ENCODE measurements at places on chromosomes 5 and 9. TPM values are rescaled to one million over a fixed set of nuclear protein-coding genes. Genes with fewer than 3 reads are reported as not detected.

DNA sequence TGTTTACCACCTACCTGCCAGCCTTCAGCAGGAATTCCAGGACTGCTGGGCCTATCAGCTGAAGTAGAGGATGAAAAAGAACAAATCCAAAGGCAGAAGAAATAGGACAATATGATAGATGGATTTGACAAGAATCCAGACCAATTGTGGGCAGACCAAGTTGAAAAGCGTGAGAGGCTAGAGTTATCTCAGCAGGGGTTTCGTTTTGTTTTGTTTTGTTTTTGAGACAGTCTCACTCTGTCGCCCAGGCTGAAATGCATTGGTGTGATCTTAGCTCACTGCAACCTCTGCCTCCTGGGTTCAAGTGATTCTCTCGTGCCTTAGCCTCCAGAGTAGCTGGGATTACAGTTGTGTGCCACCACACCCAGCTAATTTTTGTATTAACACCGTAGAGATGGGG lies 113.2 kb downstream of the PALM2AKAP2 start:
- H3K27me3 ChIP-seq = no peaks in the 10 kb centered on the region
- H3K4me1 ChIP-seq = peaks cover 5% of the 10 kb centered on the region
- DNase-seq = no peak

- peaks cover 10% of the 10 kb centered on the region for H3K4me1 ChIP-seq
- H3K27me3 ChIP-seq = no peaks in the 10 kb centered on the region
- H3K27ac ChIP-seq = peak overlapping the region; percentile 77
- H3K36me3 ChIP-seq = no peaks in the 10 kb centered on the region
These were observed 25.2 kb downstream of the AQP7 start for GRCh38 chr9:33377089-33377715.

GRCh38 chr9:2181792-2182191 lies 166.6 kb downstream of the SMARCA2 start:
- DNase-seq = no peak
- peaks cover 17% of the 10 kb centered on the region for H3K36me3 ChIP-seq
- no peaks in the 10 kb centered on the region for H3K27me3 ChIP-seq
- peaks cover 13% of the 10 kb centered on the region for H3K4me1 ChIP-seq

DNA sequence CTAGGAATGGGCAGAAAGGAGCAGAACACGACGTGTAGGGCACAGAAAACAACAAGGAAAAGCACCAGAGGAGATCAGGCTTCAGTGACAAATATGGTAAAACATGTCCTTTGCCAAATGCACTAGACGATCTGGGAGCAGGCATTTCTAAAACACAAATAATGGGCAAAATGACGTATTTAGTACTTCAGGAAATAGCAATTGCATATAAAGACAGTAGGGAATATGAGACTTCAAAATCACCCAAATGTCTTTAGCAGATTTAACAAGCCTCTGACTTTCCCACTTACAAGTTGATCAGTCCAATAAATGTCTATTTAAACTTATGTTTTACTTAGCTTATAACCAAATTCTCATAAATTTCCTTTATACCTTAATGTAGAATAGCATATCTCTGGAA lies 969.6 kb upstream of the C9orf72 start:
- DNase-seq = no peak
- no peak overlapping the region for H3K27ac ChIP-seq
- no peak overlapping the region for H3K4me3 ChIP-seq
- H3K27me3 ChIP-seq = no peaks in the 10 kb centered on the region
- no peaks in the 10 kb centered on the region for H3K4me1 ChIP-seq

The PFN3 gene
- not detected for total RNA-seq

The NEURL1B gene
- 0.07 TPM for total RNA-seq

The SEMA6A gene
- total RNA-seq = not detected

DNA sequence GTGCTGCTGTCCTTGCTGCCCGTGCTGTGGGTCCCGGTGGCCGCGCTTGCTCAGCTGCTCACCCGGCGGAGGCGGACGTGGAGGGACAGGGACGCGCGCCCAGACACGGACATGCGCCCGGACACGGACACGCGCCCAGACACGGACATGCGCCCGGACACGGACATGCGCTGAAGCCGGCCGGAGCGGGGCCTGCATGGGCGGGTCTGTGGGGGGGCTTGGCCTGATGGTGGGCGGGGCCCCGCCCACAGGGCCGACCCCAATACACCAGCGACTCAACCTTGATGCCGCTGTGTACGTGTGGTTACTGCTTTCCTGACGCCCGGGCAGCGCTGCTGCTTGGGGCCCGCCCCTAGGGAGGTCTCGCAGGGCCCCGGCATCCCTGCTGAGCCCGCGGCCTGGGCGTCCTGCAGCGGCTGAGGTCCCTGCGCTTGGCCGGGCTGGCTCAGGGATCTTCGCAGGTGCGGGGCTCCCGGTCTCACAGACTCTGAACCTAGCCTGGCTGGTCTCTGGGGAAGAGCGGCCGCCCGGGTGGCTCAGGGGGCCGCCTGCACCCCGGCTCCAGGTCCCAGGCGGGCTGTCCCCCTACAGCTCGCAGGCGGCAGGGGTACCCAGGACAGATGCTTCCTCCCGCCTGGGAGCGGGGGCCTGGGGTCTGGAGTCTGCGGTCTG lies 20.9 kb downstream of the SLC6A18 start:
- no peak overlapping the region for H3K27ac ChIP-seq
- H3K4me1 ChIP-seq = no peaks in the 10 kb centered on the region
- peaks cover 10% of the 10 kb centered on the region for H3K27me3 ChIP-seq
- no peaks in the 10 kb centered on the region for H3K36me3 ChIP-seq
- H3K4me3 ChIP-seq = no peak overlapping the region

The TMC1 gene
- not detected for total RNA-seq

DNA sequence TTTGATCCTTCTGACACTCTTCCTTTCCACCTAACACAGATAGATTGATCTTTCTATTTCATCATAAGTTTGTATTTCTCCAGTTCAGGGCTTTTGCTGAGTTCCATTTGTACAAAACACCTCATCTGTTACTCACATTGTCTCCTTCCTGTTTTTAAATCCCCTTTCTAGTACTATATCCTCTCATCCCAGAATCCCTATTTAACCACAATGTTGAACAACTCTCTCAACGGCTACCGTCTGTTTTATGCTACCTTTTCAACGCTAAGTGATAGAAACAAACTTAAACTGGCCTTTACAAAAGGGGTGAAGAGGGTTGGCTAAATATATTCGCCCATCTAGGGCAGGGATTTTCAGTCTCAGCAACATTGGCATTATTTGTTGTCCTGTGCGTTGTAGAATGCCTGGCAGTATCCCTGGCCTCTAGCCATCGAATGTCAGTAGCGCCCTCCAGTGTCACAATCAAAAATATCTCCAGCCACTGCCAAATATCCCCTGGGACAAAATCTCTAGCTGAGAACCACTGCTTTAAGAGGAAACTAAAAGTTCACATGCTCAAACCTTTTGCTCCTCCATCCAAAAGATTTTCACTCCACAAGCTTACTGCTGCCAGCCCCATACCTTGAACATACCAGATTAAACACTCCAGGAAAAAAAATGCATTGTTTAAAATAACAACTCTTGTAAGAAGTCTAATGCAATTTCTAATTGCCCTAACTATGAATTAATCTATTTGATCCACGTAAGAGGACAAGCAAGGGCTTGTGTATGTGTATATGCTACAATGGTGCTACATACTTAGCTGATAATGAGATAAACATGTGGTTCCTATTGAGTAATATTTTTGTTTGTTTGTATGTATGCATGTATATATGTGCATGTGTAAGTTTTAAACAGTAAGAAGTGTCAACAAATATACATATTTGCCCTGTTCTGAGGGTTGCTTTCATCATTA lies 344.0 kb downstream of the PTPRD start:
- no peak for DNase-seq
- H3K4me3 ChIP-seq = no peak overlapping the region

DNA sequence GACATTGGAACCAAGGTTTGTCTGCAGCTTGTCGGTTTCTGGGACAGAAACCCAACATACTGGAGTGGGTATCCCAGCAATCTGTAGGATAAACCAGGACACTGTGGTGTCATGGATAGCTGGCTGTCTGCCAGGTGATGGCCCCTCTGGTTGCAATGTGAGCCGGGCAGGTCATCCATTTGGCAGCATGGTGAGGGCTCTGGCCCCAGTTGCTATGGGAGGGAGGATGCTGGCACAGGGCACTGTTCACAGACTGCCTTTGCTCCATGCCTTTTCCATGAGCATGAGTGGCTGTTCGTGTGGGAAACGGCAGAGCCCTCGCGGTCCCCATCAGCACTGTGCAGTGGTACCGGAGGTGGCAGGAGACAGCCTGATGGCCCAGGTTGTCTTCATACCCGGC lies 6.4 kb downstream of the S1PR3 start:
- peaks cover 2% of the 10 kb centered on the region for H3K36me3 ChIP-seq
- H3K4me3 ChIP-seq = no peak overlapping the region
- peaks cover 4% of the 10 kb centered on the region for H3K4me1 ChIP-seq

DNA sequence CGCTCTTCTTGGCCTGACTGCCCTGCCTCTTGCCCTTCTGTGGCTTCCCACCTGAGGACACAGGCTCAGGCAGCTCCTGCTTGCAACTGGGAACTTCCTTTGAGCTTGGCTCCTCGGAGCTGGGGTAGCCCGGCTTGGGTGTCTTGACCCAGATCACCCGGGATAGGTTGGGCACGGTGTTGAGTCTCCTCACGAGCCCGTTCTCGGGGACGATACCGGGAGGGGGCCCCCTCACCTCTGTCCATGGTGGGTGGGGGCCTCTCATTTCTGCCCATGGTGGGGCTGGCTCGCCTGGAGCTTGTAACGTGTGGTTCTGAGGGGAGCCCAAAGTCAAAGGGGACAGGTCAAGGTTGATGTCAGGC lies 7.8 kb upstream of the DDX41 start:
- peaks cover 12% of the 10 kb centered on the region for H3K4me1 ChIP-seq
- H3K27ac ChIP-seq = no peak overlapping the region
- peaks cover 6% of the 10 kb centered on the region for H3K36me3 ChIP-seq
